ENCODE measurements at places on chromosomes 2 and 18.

- no peak for DNase-seq
These were observed 189.8 kb downstream of the TMEM18 start for GRCh38 chr2:487186-488079.

DNA sequence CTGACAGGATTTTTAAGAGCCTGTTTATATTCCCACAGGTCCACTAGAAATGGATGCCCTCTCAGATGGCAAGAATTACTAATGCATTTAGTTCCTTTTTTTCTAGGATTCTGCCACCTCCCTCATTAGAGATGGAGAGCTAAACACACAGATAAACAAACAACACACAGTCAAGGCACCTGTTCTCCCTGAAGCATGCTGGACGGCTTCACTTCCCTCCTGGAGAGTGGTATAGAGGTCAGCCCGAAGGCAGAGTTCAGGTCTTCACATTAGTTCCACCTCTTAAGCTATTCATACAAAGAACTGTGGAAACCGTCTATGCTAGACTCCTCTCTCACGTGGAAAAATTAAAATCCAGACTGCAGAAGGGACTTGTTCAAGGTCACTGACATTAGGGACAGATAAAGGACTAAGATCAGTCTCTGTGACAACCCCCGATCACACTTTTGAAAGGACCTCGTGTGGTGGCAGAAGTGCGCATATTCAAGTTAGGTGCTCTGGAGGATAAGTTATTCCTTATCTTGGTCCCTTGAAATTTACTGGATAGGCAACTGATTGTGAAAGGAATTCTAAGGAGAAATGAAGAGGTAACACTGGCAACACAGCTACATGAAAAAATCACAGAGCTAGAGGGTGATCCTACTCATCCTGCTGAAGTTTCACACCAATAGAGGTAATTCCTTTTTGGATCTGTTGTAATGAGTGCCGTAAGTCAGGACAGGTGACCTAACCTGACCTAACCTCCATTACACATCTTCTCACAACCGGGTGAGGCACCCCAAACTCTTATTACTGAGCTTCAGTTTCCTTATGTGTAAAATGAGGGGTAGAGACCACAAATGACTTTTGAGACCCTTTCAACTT is 75.1 kb downstream of the SPRED2 start:
- no peak for DNase-seq

GRCh38 chr18:74623047-74623816 is 25.6 kb downstream of the ZNF407 start:
- no peak for DNase-seq

DNA sequence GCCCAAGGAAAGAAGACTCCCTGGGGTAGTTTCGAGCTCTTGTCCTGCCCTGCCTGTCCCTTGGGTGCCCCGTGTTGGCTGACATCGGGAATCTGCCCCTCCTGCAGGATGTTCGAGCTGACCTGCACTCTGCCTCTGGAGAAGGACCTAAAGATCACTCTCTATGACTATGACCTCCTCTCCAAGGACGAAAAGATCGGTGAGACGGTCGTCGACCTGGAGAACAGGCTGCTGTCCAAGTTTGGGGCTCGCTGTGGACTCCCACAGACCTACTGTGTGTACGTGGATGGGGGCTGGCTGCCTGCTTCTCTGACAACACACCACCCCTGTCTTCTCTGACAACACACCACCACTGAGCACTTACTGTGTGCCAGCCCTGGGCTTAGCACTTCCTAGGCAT is 210.8 kb downstream of the DYSF start:
- no peak for DNase-seq

- no peak for DNase-seq
These were observed 41.9 kb upstream of the ZFP36L2 start for GRCh38 chr2:43268066-43268953.

GRCh38 chr18:35717182-35717581 is 135.6 kb downstream of the GALNT1 start:
- DNase-seq = no peak

DNA sequence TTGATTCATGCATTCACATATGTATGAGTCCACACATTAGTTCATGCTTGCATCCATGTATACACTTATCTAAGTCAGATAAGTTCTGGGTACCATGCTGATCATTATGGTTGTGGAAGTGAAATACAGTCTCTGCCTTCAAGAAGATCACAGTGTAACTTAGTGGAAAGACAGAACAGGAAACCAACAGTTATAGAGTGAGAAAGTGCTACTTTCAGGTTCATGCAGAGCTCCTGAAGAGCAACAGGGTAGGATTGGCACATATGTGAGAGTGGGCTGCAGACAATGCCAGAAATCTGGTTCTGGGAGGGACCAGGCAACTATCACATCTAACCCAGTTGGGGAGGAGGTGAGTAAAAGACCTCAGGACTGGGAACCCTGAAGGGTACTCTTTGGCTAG is 35.4 kb upstream of the PGAP1 start:
- no peak for DNase-seq

GRCh38 chr18:63586431-63586830 is 712 bp upstream of the SERPINB13 start:
- no peak for DNase-seq

- peak; percentile 81 for DNase-seq
These were observed 44.5 kb downstream of the SH3RF3 start for GRCh38 chr2:109173311-109174171.

DNA sequence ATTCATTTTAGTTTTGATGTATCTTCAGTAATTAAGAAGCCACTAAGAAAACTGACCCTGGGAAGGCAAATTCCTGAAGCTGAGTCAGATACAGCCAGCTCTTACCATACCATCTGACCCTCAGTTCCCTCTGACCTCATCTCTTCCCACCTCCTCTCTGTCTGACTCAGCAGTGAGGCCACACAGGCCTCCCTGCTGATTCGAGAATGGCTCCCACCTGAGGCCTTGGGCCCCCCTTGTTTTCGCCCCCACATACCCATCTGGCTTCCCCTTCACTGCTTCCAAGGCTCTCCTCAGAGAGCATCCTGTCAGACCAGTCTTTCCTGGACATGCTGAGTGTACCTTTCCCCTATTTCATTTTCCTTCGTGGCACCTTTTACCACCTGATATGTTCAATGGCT is 71.0 kb upstream of the CYP1B1 start:
- peak; percentile 90 for DNase-seq

- DNase-seq = no peak
These were observed 16.3 kb downstream of the PDE6D start for GRCh38 chr2:231764760-231765159.

GRCh38 chr2:5385596-5385995 is 306.6 kb upstream of the SOX11 start:
- DNase-seq = no peak

Measured in AG09319 (cell line).